ENCODE measurements at places on chromosomes 12 and 14. TPM values are rescaled to one million over a fixed set of nuclear protein-coding genes. Genes with fewer than 3 reads are reported as not detected.

IFNG-AS1 gene
- 1.4 TPM for total RNA-seq

GRCh38 chr14:24911324-24912109 is 138.4 kb downstream of the STXBP6 start:
- DNase-seq, result no peak

- no peak for DNase-seq
Observed at GRCh38 chr14:92143962-92144361, 22.2 kb downstream of the CPSF2 start.

CLEC4C gene
- not detected for total RNA-seq

GRCh38 chr14:78240567-78240966 is 70.4 kb downstream of the NRXN3 start:
- DNase-seq, result no peak

- DNase-seq, result no peak
Observed at GRCh38 chr14:102325791-102326345, 6.3 kb downstream of the ZNF839 start.

DNA sequence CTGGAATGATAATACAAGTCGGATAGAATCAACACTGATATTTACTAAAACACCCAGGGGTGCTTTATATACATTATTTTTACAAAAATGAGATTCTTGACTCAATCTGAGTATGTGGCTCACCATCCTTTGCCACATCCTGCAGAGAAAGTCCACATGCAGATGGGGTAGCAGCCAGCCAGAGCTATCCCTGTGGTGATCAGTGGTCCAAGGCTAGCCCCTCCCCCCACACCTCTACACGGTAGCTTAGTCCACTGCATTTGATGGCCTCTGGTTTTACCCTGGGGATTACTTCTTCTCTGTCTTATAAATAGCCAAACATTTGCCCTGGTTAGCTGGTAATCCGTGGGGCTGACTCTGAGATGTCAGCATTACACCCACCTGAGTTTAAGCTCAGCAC is 28.1 kb upstream of the TTC7B start:
- DNase-seq, result no peak

- no peak for DNase-seq
Observed at GRCh38 chr12:120175537-120175936, 19.0 kb downstream of the GCN1 start.

DNA sequence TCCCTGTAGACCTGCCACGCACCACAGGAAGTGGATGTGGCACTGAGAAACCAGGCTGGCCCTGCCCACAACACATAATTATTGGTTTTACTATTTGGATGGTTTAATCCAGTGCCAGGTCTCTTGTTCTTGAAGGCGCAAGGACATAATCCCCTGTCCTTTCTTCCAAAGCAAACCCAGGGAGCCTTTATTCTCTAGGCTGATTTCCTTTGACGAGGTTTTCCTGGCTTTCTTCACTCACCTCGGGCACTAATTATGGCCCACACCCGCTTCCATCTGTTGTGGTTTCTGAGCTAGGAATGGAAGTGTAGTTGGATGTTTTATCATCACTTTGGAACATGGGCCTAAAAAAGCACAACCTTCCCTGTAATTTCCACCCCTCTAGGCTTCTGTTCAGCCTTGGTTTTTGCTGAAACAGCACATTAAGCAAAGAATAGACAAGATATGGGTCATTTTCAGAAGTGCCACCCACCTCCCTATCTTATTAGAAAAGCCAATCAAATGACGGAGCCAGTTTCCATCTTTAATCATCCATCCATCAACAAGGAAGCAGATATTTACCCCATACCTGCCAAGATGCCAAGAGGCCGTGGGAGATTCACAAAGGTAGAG is 73.9 kb downstream of the PPP1R36 start:
- no peak for DNase-seq

NABP2 gene
- 25.2 TPM for total RNA-seq

CD69 gene
- 1.7 TPM for total RNA-seq

KIF26A gene
- 9.7 TPM for total RNA-seq

FGF6 gene
- not detected for total RNA-seq

FKBP3 gene
- 91.9 TPM for total RNA-seq

GRCh38 chr12:103196467-103196866 is 239.0 kb downstream of the ASCL1 start:
- no peak for DNase-seq

PIP4K2C gene
- 14.9 TPM for total RNA-seq

GRCh38 chr12:131074221-131075083 is 120.7 kb downstream of the ADGRD1 start:
- peak; percentile 78 for DNase-seq

- DNase-seq, result no peak
Observed at GRCh38 chr12:71041476-71041875, 116.3 kb downstream of the TSPAN8 start.

GRCh38 chr12:43069768-43070221 is 480.2 kb upstream of the PRICKLE1 start:
- DNase-seq, result peak; percentile 85

TBK1 gene
- total RNA-seq, result 13.4 TPM

KRT6C gene
- not detected for total RNA-seq

PACS2 gene
- 50.6 TPM for total RNA-seq

DNA sequence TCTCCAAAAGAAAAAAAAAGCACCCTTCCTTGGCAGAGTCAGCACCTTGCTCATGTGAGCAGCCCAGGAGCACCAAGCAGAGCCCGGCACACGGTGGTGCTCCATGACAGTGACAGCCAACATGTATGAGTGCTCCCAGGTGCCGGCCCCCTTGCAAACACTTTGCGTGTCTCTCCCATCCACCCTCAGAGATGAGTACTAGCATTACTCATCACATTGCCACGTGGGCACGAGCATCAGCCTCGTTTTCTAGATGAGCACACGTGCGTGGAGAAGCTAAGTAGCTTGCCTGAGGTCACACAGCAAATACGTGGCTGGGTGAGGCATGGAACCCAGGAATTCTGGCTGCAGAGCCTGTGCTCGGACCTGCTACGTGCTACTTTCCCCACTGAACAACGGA is 177.9 kb upstream of the PRMT8 start:
- DNase-seq, result no peak

LMNTD1 gene
- 1.7 TPM for total RNA-seq

DNA sequence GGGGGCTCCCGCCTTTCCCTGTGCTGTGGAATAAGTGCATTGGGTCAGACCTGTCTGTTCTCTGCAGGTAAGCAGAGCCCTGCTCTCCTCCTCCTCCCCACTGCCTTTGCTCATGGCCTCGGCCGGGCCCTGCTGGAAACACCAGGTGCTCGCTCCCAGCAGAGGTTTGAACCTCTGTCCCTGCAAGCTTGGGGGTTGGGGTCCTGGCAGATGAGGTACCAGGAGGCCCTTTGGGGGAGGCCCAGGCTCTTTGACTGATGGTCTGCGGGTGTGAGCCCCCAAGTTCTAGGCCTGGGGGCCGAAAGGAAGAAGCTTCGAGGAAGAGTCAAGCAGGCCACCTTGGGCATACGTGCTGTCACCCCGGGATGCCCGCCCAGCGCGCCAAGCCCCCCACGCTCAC is 22.1 kb upstream of the CEP170B start:
- no peak for DNase-seq

DNA sequence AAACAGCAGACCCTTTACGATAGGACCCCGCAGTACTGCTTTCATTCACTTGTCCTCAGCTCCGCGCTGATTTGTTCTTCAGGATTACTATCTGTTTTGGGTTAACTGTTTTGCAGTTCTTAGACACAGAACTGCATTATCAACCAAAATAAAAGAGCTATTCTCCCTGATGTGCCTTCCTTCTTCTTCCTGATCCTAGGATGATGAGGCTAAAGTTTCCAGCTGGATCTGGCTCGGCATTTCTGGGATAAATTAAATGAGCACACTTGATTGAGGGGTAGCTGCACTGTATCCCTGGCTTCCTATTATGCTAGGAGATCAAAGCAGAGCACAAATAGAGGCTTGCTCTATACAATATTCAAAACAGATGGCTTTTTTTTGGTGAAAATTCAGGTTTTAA is 165.7 kb downstream of the FBXL14 start:
- no peak for DNase-seq

PCBP2 gene
- 575 TPM for total RNA-seq

DNA sequence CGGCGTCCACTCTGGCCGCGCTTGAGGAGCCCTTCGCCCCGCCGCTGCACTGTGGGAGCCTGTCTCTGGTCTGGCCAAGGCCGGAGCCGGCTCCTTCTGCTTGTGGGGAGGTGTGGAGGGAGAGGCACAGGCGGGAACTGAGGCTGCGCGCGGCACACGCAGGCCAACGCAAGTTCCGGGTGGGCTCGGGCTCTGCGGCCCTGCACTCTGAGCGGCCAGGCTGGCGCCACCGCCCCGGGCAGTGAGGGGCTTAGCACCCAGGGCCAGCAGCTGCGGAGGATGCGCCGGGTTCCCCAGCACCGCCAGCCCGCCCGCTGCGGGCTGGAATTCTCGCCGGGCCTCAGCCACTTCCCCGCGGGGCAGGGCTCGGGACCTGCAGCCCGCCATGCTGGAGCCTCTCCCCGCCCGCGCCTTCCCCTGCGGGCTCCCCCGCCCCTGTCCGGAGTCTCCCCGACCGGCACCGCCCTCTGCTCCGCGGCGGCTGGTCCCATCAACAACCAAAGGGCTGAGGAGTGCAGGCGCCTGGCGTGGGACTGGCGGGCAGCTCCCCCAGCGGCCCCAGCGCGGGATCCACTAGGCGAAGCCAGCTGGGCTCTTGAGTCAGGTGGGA is 921.2 kb upstream of the FOXG1 start:
- DNase-seq, result peak; percentile 50

DNA sequence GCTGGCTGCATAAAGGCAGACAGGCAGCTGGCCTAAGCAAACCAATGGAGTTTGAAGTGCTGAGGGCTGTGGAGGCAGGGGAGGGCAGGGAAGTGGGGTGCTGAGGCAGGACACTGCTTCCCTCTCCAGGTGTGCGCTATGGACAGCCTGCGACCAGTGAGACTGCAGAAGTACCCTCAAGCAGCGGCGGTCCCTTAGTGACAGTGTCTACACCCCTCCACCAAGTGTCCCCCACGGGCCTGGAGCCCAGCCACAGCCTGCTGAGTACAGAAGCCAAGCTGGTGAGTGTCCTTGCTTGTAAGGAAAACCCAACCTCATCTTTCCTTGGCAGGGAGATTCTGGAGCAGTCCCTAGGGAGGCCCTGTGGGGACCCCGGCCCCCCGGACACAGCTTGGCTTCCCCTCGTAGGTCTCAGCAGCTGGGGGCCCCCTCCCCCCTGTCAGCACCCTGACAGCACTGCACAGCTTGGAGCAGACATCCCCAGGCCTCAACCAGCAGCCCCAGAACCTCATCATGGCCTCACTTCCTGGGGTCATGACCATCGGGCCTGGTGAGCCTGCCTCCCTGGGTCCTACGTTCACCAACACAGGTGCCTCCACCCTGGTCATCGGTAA is 17.9 kb downstream of the HNF1A start:
- DNase-seq, result no peak

DNA sequence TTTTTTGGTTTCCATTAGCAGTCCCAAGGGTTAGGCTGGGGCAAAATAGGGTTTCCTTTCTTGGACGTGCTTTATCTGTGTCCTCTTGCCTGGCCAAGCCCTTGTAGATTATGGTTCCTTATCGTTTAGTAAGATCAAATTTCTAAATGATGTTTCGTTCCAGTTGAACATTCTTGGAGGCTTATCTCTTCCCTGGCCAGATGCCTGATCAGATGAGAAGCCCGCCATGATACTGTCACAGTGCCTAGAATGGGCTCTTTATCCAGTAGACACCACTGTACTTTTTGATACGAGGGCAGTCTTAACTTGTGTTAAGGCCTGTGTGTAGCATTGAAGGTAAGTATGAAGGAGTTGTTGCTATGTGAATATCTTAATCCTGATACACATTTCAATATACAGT is 76.1 kb upstream of the TMEM263 start:
- DNase-seq, result no peak

- no peak for DNase-seq
Observed at GRCh38 chr14:95409477-95410272, 90.0 kb upstream of the CLMN start.

TAS2R50 gene
- 0.85 TPM for total RNA-seq

RERGL gene
- 2.1 TPM for total RNA-seq

ANKS1B gene
- 2.1 TPM for total RNA-seq

DNA sequence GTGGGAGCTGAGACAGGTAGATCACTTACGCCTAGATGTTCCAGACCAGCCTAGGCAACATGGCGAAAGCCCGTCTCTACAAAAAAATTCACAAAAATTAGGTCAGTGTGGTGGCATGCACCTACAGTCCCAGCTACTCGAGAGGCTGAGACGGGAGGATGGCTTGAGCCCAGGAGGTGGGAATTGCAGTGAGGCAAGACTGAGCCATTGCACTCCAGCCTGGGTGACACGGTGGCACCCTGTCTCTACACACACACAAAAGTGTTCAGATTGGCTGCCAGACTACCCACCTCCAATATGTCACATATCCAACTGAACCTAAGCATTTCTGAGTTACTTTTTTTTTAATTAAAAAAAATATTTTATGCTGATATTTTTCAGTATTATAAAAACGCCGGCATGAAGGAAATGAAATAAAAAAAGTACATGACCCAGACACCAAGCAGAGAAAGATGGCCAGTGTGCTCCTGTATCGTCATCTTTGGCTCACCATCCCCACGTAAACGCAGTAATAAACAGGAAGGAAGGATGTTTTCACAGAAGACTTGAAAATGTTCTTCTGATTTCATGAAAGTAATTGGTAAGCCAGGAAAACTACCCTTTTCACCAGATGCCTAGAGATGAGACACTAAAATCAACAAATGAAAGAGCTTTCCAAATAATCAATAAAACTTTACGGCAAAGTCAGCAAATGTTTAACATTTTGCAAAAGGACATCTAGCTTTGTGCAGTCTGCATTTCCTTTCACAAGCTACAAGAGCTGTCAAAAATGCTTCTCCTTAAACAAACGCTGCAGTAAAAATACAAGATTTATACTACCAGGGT is 26.4 kb downstream of the CDC42BPB start:
- no peak for DNase-seq

GRCh38 chr12:12022306-12022936 is 48.3 kb upstream of the BCL2L14 start:
- DNase-seq, result no peak

TMCC3 gene
- 6.7 TPM for total RNA-seq

DNA sequence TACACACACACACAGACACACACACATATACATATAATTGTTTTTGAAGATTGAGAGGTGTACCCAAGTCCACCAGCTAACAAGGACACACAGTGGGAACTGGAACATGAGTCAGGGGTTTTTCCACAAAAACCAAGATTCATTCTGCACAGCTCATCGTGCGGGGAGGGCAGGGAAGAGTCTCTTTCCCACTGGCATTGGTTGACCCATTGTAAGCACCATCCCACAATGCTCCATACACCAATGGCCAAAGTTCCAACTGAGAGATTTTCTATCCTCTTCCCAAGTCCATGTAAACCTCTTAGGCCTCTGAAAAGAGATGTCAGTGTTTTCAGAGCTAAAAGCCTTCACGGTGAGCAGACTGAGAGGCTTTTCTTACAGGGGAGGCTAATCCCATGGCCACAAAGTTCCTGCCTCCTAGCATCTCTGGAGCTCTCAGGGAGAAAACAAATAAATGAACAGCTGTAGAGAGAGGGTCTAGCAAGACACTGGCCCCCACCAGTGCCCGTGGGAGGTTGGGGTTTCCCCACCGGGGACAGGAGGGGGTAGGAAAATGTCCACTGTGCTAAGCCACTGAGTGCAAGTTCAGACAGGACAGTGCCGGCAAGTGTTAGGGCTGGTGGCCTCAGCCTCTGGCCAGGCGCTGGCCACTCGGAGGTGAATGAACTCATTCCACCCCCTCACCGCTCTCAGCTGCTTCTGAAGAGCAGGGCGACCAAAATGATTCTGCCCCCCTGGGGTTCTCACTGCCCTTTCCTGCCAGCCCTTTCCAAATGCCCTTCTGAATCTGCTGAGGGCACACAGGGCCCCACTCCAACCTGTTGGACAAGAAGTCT is 21.5 kb upstream of the TC2N start:
- DNase-seq, result no peak

GZMH gene
- total RNA-seq, result 0.97 TPM

Data from right cardiac atrium (tissue), 5 donors.